ENCODE measurements at places on chromosomes 4 and X.

DNA sequence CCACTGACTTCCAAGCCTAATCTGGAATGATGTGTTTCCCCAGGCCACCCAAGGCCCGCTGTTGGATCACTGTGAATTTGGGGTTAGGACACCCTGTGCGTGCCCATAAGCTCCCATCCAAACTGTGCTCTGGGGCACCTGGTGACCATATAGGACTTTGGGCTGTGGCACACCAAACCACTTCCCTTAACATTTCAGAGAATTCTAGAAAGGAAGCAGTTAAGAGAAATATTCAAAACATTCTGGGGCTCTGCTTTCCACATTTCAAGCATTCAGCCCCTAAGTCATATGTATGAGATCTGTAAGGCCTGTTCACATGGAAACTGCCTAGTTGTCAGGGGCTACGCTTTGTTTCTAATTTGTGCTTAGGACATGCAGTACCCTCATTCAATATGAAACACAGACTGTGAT, 14.4 kb downstream of the VGLL1 start:
- no peak for DNase-seq

- DNase-seq: no peak
These were observed 202.0 kb downstream of the APBB2 start for GRCh38 chr4:41012293-41012692.

- DNase-seq: no peak
These were observed 307.0 kb upstream of the SPOCK3 start for GRCh38 chr4:167541286-167541685.

GRCh38 chr4:112766422-112766821, 129.5 kb downstream of the LARP7 start:
- DNase-seq: no peak

- DNase-seq: no peak
These were observed 187.6 kb downstream of the CBR4 start for GRCh38 chr4:168822481-168822880.

- DNase-seq: no peak
These were observed 10.2 kb upstream of the CXCL13 start for GRCh38 chr4:77595364-77595973.

- no peak for DNase-seq
These were observed 396.8 kb upstream of the GRIA3 start for GRCh38 chrX:122787231-122787630.

DNA sequence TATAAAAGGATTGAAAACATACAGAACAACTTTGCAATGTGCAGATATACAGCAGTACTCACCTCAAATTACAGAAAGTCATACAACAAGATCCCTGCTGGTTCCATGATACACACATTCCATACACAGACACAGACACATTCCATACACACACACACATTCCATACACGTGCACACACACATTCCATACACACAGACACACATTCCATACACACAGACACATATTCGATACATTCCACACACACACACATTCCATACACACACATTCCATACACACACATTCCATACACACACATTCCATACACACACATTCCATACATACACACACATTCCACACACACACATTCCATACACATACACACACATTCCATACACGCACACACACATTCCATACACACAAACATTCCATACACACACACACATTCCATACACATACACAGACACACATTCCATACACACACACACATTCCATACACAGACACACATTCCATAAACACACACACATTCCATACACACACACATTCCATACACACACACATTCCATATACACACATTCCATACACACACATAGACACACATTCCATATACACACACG, 13.7 kb downstream of the LINC00632 start:
- DNase-seq: no peak

GRCh38 chr4:86401826-86402225, 42.0 kb upstream of the MAPK10 start:
- DNase-seq: no peak

Measured in cortex of kidney (tissue), 1 donor.